ENCODE measurements at places on chromosomes 1 and 21.

DNA sequence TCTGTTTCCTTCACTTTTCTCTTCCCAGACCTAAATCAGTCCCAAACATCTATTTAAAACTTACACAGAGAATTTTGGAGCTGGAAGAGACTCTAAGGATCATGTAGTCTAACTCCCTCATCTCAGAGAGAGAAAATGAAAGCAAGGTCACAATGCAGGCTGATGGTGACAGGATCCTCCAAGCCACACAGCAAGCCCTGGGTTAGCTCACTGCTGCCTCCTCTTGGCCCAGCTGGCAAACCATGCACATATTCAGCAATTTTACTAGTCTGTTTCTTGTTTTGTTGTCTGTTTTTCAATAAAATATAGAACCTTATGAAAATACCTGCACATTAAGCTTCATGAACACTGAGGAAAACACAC, 27.7 kb upstream of the LY9 start:
- peaks cover 22% of the 10 kb centered on the region for H3K4me1 ChIP-seq
- no peaks in the 10 kb centered on the region for H3K27me3 ChIP-seq
- H3K36me3 ChIP-seq = peaks cover 12% of the 10 kb centered on the region
- DNase-seq = peak; percentile 82
- peak overlapping the region; percentile 89 for H3K4me3 ChIP-seq

DNA sequence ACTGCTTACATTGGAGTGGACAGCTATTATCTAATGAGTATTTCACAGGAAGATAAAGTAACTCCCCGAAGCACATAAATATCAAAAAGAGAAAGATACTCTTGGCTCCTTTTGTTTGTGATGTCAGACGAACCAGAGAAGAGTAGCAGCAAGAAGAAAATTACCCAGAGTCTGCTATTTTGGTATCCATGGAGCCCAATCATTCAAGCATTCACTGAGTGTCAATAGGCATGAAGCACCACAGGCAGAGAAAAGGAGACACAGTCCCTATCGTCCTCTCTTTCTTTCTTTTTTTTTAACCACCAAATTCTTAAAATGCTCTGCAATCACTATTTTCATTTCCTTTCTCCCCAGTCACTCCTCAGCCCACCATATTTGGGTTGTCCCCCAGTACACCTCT, 22.2 kb downstream of the THEMIS2 start:
- H3K4me3 ChIP-seq = no peak overlapping the region
- no peak for DNase-seq
- no peaks in the 10 kb centered on the region for H3K27me3 ChIP-seq
- peaks cover 49% of the 10 kb centered on the region for H3K36me3 ChIP-seq
- H3K4me1 ChIP-seq = peaks cover 34% of the 10 kb centered on the region

- H3K4me1 ChIP-seq = no peaks in the 10 kb centered on the region
- peaks cover 2% of the 10 kb centered on the region for H3K36me3 ChIP-seq
- H3K27ac ChIP-seq = no peak overlapping the region
Observed at GRCh38 chr21:32238063-32238462, 40.8 kb downstream of the MIS18A start.

DNA sequence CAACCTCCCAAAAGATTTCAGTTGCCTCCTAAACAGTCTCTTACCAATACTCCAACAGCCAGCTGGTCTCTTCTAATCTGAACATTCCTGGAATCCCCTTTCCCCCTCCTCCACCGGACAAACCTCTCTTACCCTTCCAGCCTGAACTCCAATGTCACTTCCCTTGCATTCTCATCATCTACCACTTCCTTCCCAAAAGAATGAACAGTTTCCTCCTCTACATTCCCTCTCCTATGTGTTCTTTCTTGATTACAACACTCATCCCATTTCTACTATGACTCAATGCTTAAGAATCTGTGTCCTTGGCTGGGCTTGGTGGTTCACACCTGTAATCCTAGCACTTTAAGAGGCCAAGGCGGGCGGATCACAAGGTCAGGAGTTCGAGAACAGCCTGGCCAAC, 417.1 kb downstream of the SETD4 start:
- no peaks in the 10 kb centered on the region for H3K4me1 ChIP-seq
- peaks cover 47% of the 10 kb centered on the region for H3K27me3 ChIP-seq
- no peak overlapping the region for H3K27ac ChIP-seq
- H3K36me3 ChIP-seq = no peaks in the 10 kb centered on the region

GRCh38 chr1:99227056-99227897, 37.0 kb upstream of the PLPPR4 start:
- H3K4me3 ChIP-seq = no peak overlapping the region
- H3K4me1 ChIP-seq = no peaks in the 10 kb centered on the region
- no peaks in the 10 kb centered on the region for H3K27me3 ChIP-seq
- H3K36me3 ChIP-seq = no peaks in the 10 kb centered on the region

- peaks cover 4% of the 10 kb centered on the region for H3K36me3 ChIP-seq
- DNase-seq = no peak
- peaks cover 21% of the 10 kb centered on the region for H3K4me1 ChIP-seq
- no peaks in the 10 kb centered on the region for H3K27me3 ChIP-seq
Observed at GRCh38 chr1:245809361-245809760, 654.6 kb downstream of the KIF26B start.

DNA sequence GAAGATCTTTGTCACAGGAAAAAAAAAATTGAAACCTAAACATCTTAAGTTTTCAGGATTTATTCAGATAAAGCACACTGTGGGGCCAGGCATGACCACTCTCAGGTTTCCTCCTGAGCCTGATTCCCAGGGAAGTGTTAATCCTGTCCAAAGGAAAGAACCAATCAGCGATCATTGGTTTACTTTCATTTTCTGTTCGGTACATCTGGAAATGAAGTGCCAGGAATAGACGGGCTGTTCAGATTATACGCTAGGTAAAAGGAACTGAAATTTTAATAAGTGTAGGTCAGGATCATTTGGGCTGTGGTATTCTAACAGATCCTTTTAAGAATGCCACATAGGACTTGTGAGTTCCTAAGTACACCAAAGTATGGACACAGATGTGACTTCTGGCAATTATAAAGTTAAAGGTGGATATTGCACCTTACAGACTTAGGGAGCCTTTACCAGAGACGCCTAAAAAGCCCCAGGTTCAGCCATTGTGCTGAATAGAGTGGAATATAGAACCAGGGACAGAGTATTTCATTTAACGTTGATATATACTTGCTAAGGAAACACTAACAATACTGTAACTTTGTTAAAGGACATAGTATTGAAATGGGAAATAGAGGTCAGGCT, 9.3 kb upstream of the CACYBP start:
- H3K4me1 ChIP-seq = peaks cover 28% of the 10 kb centered on the region
- H3K27ac ChIP-seq = peak overlapping the region; percentile 85
- peak overlapping the region; percentile 74 for H3K4me3 ChIP-seq
- H3K27me3 ChIP-seq = no peaks in the 10 kb centered on the region
- no peak for DNase-seq
- H3K36me3 ChIP-seq = peaks cover 17% of the 10 kb centered on the region

DNA sequence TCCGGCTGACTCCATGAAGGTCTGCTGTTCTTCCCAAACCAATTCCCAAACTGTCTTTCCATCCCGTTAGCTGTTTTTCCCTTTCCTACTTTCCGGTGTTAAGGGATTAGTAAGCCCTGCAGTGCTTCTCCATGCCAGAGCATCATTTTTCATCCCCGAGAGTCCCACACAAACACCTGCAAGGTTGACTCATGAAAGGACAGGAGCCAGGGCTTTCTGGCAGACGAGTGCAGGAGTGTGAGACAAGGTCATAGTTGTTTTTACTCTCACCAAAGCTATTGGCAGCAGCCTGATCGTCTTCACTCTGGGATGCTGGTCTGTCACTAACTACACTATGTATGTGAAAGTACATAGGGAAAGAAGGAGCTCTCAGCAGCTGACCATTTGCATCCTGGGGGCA, 10.2 kb upstream of the BECN2 start:
- H3K4me3 ChIP-seq = no peak overlapping the region
- peaks cover 13% of the 10 kb centered on the region for H3K27me3 ChIP-seq
- no peaks in the 10 kb centered on the region for H3K4me1 ChIP-seq
- no peak overlapping the region for H3K27ac ChIP-seq
- DNase-seq = no peak

DNA sequence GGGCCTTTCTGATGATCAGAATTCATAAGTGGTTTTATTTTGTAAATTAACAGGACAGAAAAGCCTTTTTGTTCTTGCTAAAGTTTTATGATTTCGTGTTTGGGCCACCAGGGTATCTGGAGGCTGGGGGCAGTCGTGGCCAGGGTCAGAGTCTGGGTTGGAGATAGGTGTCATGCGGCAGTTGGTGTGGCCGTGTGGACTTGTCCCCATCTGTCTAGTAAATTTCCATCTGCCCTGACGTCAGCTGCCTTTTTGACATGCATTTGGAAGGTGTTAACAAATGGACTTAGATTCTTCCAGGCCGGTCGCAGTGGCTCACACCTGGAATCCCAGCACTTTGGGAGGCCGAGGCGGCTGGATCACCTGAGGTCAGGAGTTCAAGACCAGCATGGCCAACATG, 56.8 kb downstream of the SKI start:
- peaks cover 15% of the 10 kb centered on the region for H3K4me1 ChIP-seq
- no peak overlapping the region for H3K4me3 ChIP-seq
- DNase-seq = no peak
- no peak overlapping the region for H3K27ac ChIP-seq
- peaks cover 8% of the 10 kb centered on the region for H3K36me3 ChIP-seq

DNA sequence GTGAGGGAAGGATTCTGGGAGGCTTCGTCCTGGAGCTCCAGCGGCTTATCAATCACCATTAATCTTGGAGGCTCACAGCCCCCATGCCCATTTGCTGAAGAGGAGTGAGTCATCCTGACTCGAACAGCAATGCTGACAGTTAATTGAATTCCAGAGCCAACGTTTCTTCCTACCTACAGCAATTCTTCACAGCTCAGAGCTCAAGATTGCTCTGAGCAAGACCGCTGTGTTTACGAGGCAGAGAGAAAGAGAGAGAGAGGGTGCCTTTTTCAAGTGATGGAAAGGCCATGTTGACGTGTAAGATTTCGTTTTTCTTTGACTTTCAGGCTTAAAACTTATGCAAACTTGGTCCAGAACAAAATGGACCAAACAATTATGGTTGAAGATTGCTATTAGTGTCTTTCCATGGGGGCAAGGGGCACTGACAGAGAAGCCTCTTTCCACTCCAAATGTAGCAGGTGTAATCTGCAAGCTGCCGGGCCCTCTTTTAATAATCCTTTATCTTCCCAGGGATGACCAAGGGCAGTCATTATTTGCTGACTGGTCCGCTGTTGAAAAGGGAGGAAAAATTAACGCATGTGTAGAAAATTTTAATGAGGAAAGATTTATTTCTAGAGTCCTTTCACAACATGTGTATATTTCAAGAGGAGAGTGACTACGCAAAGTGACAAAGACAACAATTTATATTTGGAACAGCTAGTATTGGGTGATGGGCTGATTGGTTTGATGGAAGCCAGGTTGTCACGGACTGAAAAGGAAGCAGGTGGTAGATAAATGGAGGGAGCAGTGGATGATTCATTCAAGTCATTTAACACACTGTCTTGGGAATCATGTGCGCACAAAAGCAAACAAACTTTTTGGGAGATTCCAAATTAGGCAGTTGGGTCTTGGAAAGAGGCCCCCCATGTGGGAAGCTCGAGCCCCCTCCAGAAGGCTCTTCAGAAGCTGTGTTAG, 136.1 kb upstream of the IRF2BP2 start:
- no peak for DNase-seq
- no peaks in the 10 kb centered on the region for H3K4me1 ChIP-seq
- H3K27ac ChIP-seq = no peak overlapping the region
- H3K36me3 ChIP-seq = peaks cover 2% of the 10 kb centered on the region

DNA sequence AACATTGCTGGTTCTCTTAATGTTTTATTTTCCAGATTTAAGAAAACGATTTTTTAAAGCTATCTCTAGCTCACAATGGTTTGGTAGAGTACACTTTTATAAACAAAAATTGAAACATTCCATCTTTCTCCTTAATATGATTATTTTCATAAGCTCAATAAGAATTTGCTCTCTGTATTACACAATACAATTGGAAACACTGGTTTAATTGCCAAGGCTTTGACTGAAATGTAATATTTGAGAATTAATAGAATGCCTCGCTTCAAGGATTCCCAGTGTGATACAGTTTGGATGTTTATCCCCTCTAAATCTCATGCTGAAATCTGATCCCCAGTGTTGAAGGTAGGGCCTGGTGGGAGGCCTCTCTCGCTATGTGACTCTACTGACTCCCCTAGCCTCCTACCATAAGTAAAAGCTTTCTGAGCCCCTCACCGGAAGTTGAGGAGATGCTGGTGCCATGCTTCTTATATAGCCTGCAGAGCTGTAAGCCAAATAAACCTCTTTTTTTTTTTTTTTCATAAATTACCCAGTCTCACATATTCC, 67.4 kb downstream of the DDAH1 start:
- peaks cover 13% of the 10 kb centered on the region for H3K27me3 ChIP-seq
- no peak for DNase-seq
- H3K4me1 ChIP-seq = no peaks in the 10 kb centered on the region
- H3K27ac ChIP-seq = no peak overlapping the region
- no peak overlapping the region for H3K4me3 ChIP-seq
- no peaks in the 10 kb centered on the region for H3K36me3 ChIP-seq

- H3K27me3 ChIP-seq = no peaks in the 10 kb centered on the region
- H3K27ac ChIP-seq = no peak overlapping the region
- peaks cover 9% of the 10 kb centered on the region for H3K36me3 ChIP-seq
- H3K4me1 ChIP-seq = peaks cover 21% of the 10 kb centered on the region
Observed at GRCh38 chr1:51643362-51643761, 26.5 kb downstream of the OSBPL9 start.

GRCh38 chr1:161131523-161132409, 701 bp downstream of the DEDD start:
- H3K36me3 ChIP-seq = peaks cover 16% of the 10 kb centered on the region
- no peak overlapping the region for H3K27ac ChIP-seq
- no peak overlapping the region for H3K4me3 ChIP-seq
- no peak for DNase-seq

DNA sequence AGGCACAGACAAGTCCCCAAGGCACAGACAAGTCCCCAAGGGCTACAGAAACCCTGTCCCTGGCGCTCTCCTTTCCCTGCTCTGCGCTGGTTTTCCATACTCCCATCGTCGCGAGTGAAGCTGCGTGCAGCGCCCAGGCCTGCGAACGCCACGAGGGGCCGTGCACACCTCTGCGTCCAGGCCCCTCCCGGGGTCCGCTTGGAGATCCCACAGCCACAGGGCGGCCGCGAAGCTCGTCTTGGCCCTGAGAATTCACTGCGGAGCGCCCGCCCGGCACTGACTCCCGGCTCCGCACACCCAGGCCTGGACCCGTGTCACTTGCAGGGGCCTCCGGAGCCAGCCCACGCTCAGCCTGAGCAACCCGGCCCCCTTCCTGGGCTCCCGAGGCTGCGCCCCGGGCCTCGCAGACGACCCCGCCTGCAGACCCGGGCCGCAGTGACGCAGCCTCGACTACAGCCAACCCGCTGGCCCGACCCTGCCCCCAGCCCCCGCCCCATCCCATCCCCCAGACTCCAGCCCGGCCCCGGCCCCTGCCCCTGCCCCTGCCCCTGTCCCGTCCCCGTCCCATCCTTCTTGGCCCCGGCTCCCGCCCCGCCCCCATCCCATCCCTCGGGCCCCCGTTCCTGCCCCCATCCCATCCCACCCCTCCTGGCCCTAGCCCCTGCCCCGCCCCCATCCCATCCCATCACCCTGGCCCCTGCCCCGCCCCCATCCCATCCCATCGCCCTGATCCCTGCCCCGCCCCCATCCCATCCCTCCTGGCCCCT, 841 bp downstream of the POFUT2 start:
- H3K36me3 ChIP-seq = peaks cover 19% of the 10 kb centered on the region
- H3K27me3 ChIP-seq = no peaks in the 10 kb centered on the region
- no peak for DNase-seq
- peaks cover 12% of the 10 kb centered on the region for H3K4me1 ChIP-seq
- H3K27ac ChIP-seq = no peak overlapping the region
